Activated CD4-positive, CD25-positive, alpha-beta regulatory T cell treated with anti-CD3 and anti-CD28 coated beads, Interleukin-2, amount 50 U/mL, for 24 hours (primary cell): ENCODE measurements at places on chromosomes 13 and 19.

- ATAC-seq, result no peak
These were observed 6.0 kb upstream of the ELAVL3 start for GRCh38 chr19:11486661-11487503.

DNA sequence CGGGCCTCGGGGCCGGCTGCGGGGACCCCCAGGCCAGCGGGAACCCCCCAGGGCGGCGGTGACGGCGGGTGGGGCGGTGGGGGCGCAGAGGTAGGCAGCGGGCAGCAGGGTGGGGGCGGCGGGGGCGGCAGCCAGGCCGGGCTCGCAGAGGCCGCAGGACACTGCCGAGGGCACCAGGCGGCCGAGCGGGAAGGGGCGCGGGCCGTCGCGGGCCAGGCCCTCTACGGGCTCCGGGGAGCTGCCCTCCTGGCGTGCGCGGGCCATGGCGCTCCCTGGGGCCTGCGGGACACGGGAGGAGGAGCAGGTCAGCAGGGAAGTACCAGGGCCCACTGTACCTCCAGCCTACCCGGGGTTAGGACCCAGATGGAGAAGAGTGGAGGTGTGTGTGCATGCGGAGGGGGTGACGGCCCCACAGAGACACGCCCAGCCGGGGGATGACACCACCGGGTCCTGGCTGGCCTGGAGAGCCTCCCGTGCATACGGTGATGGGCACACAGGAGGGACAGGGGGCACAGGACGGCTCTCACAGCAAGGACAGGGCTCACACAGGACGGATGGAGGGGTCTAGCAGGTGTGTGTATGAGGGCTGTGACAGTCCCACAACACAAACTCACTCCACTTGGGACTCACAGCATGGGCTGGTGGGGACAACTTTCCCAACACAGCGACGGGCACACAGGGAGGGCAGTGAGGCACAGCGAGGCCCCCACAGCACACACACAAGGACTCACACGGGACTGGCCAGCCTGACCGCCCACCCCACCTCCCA is 2.6 kb downstream of the BBC3 start:
- no peak for ATAC-seq

DNA sequence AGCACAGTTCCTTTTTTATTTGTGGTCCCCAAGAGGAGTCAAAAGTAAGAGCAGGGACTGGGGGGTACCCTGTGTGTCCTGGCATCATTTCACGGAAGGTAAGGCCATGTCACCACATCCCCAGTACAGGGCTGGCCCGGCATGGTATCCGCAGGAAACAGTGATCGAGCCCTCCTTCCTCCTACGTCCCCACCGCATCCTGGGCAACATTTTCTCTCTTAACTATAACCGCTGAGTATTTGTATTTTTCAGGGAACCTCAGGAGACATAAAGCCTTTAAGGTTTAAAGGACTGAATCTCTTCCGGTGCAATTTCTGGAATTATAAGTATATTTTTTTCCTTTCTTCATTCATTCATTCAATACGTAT is 13.6 kb upstream of the LATS2 start:
- peak; percentile 48 for ATAC-seq

DNA sequence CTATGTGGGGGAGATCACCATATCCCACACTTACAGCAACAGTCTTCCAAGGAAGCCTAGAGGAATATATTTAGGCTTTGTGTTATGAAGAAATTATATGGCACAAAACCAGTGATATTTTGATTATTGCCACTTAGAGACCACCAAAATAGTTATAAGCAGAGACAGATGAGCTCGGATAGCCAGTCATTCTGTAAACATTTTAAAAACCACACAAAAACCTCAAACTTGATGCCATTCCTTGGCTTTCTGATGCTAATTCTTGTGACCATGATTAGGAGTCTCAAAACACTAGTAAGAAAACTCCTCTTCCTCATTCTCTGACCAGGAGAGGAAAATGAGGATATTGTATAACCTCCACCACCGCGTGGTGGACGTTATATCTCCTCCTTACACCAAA is 496.4 kb downstream of the FOXO1 start:
- no peak for ATAC-seq

DNA sequence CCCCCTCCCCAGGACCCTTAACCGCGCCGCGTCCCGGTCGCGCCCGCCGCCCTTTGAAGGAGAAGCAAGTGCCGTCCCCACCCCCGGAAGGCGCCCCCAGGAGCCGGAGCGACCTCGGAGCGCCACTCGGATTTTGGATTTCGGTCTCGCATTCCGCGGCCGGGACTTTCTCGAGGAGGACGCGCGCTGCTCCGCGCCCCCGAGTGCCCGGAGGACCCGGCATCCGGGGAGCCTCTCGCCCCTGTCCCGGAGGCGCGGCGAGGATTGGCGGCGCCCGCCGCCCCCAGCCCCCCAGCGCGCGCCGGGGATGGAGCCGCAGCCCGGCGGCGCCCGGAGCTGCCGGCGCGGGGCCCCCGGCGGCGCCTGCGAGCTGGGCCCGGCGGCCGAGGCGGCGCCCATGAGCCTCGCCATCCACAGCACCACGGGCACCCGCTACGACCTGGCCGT is 1.6 kb downstream of the MIDN start:
- ATAC-seq, result no peak

GRCh38 chr19:48218997-48219396 is 36.7 kb downstream of the CARD8 start:
- no peak for ATAC-seq

GRCh38 chr19:12967907-12968306 is 1.5 kb upstream of the DAND5 start:
- ATAC-seq, result no peak

GRCh38 chr19:56120371-56121179 is 520 bp downstream of the ZNF787 start:
- ATAC-seq, result peak; percentile 18

GRCh38 chr19:47110521-47111005 is 3.0 kb downstream of the ZC3H4 start:
- no peak for ATAC-seq

DNA sequence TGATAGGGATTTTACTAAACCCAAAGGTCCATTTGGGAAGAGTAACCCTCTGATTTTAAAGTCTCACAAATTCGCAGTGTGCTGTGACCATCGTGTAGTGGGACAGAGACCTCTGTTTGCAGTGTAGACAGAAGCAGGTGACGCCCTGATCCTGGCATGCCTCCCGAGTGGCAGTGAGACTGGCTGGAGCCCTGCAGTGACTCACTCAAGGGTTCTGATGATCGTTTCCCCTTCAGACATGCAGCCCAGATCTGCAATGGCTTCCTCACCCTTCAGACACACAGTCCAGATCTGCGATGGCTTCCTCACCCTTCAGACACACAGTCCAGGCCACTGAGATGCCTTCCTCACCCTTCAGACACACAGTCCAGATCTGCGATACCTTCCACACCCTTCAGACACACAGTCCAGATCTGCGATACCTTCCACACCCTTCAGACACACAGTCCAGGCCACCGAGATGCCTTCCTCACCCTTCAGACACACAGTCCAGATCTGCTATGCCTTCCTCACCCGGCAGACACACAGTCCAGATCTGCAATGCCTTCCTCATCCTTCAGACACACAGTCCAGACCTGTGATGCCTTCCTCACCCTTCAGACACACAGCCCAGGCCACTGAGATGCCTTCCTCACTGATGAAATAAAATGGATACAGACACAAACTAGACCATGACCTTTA is 125.2 kb downstream of the ATP11A start:
- ATAC-seq, result no peak

- peak; percentile 3 for ATAC-seq
These were observed 20.3 kb downstream of the RFX1 start for GRCh38 chr19:13985771-13986347.

DNA sequence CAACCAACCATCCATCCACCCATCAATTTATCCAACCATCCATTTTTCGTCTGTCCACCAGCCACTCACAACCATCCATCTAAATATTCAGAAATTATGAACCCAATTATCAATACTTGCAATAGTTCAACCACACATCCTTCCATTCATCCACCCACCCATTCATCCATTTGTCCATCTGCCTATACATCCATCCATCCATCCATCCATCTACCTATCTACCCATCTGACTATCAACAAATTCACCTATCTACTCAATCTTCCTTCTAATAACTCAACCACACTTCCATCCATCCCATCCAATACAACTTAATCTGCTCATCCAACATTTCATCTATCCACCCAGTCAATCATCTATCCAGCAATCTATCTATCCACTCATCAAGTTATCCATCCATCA is 46.3 kb downstream of the UNC13A start:
- ATAC-seq, result no peak

GRCh38 chr19:39264306-39265290 is 3.6 kb upstream of the IFNL2 start:
- ATAC-seq, result no peak

GRCh38 chr13:25114220-25114619 is 18.3 kb downstream of the PABPC3 start:
- ATAC-seq, result no peak

DNA sequence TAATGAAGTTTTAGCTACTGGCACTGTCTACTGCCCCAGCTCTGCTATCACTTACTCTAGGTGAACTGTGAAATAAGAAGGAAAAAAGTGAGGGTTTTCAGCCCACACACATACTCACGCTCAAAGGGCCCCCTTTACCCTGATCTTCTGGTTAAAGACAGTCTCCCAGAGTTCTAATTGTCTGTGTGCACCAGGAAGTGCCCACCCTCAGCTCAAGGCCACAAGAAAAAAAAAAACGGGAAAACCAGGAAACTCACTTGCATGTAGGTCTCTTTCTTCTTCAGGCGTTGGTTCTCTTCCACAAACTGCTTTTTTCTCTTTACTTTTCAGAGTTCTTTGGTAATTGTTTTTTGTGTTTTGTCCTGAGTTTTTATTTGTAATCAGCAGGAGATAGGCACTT is 22.1 kb downstream of the RAP2A start:
- ATAC-seq, result no peak

GRCh38 chr13:36101157-36101556 is 30.0 kb downstream of the DCLK1 start:
- no peak for ATAC-seq

GRCh38 chr19:51480590-51480989 is 2.3 kb downstream of the CEACAM18 start:
- ATAC-seq, result no peak

DNA sequence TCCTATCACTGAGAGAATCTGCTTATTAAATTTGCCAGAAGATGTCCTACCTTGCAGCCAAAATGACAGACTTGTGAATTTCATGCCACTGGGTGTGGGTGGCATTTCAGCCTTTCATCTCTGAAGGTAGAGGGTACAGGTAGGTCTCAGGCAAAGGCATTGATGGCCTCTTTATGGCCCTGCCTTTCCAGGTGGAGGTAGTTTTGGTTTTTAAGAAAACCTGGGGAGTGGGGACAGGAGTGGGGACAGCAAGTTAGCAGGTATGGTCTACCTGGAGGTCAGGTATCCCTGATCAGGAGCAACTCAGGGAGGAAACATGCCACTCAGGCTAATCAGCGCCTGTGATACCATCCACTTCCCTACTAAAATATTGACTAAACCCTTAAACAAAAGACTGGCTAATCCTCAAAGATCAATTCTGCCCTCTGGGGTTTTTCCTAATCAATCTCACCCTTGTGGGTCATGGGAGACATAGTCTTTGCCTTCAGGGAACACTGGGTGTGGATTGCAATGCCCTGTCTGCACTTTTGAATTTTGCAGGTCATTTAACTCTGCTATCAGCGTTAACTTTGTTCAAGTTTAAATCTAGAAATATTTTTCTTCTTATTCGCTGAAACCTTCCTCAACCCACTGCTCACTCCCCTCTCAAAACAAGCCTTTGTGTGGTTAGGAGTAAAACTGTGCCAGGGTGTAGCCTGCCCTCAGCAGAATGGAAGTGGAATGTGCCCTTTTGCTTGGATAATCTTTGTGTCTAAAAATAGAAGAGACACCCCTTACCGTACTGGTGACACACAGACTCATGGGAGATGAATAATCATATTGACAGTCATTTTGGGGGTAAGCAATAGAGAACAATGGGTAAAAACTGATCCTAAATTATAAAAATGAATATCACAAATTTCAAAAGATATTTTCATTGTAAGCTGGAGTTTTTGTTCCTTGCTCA is 233.7 kb downstream of the COG6 start:
- no peak for ATAC-seq

GRCh38 chr13:109160887-109161669 is 531.7 kb downstream of the MYO16 start:
- ATAC-seq, result no peak

DNA sequence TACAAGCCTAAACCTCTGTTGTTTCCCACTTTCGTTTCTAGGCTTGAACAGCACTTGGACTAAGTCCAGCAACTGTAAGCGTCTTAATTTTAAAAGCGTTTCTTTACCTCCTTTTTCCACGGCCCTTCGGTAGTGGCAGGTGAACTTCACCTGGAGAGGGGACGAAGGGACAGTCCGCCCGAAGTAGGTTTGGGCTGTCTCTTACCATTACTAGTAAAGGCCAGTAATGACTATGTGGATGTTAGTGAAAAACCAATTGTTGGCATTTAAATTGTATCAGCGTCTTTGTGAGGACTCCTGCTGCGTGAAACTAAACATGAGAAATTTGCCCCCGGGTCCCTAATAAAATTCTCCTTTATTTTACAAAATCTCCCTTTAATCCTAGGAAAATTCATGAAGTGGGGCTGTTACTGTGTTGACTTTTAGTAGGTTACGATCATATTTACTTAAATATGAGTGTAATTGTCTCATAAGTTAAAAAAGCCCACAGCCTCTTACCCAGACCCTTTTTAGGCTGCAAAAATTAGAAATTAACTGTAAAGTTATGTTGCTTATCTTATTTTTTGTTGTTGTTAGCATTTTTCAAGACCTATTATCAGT is 983 bp downstream of the ITM2B start:
- ATAC-seq, result peak; percentile 3

- no peak for ATAC-seq
These were observed 3.0 kb downstream of the KCTD12 start for GRCh38 chr13:76883236-76883635.

GRCh38 chr19:5339198-5339949 is 1.2 kb downstream of the PTPRS start:
- ATAC-seq, result no peak

GRCh38 chr19:41546386-41546789 is 29.6 kb upstream of the CEACAM21 start:
- ATAC-seq, result peak; percentile 29

GRCh38 chr19:48842789-48843162 is 6.5 kb upstream of the HSD17B14 start:
- ATAC-seq, result no peak

- no peak for ATAC-seq
These were observed 122.0 kb downstream of the UQCRFS1 start for GRCh38 chr19:29090783-29091526.

DNA sequence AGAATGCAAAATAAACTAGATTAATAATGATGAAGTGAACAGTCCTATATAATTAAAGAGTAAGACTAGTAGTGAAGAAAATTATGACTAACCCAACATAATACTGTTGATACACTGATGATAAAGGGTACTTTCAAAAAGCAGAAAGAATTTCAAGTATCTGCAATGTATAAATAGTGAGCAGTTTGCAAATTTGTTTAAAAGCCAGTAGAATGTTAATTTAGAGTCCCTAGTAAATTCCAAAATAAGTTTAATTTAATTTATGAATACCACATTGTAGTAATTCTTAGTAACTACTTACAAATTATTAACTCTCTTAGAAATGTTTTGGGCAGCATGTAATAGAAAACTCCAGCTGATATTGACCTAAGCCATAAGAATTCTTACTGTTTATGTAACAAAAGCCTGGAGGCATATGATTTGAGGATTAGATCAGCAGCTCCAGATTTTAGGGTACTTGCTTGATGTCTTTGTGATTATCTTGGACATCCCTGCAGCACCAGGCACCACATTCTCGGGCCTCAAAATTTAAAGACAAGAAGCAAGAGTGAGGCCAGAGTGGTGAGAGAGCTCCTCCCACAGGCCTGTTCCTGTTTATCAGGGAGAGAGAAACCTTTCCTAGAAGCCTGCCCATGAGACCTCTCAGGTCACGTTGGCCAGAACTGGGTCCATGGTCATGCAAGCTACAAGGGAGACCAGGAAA is 67.6 kb upstream of the TDRD3 start:
- no peak for ATAC-seq

- ATAC-seq, result peak; percentile 41
These were observed 13.7 kb downstream of the LILRA1 start for GRCh38 chr19:54606891-54607784.
